ENCODE measurements at places on chromosomes 6 and 20.

DNA sequence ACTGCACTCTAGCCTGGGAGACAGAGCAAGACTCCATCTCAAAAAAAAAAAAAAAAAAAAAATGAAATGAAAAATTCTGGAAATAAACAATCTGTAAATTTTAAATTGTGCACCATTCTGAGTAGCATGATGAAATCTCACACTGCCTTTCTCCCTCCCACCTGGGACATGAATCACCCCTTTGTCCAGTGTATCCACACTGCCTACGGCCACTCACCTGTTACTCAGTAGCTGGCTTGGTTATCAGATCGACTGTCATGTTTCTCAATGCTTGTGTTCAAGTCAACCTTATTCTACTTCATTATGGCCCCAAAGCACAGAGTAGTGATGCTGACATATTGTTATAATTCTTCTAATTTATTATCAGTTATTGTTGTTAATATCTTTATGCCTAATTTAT, 58.7 kb upstream of the MTHFD1L start:
- DNase-seq = no peak

- no peak for DNase-seq
These were observed 2.0 kb downstream of the OGFRL1 start for GRCh38 chr6:71290611-71291010.

GRCh38 chr20:19841740-19842139, 83.7 kb downstream of the RIN2 start:
- DNase-seq = no peak

GRCh38 chr20:14512839-14513238, 175.4 kb upstream of the FLRT3 start:
- no peak for DNase-seq

DNA sequence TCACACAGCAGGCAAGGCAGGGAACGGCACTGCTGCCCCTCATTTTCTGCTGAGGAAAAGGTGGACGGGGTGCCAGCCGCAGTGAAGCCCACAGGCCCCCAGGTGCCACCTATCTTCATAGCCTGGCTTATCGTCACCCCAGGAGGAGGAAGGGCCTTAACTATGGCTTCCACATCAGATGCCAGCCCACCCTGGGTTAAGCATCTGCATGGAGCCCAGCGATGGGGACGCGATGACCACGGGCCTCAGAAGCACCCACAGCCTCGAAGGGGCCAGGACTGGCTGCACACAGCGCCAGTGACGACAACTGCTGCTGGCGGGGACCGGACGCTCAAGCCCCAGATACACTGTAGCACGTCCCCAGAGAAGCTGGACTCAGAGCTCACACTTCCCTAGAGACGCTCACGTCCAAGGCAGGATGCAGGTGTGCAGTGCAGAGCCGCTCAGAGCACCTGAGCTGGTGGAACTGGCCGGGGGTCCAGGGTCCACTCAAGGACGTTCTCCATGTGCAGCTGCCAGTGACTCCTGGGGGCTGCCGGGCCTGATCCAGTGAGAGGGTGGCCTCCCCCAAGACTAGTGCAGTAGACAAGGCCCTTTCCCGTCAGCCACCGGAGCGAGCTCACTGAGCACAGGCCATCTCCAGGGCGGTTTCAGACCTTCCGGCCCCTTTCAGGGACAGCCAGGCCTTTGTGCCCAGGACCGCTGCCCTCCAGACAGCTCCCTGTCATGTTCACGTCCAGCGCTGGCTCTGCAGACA, 83.0 kb downstream of the YTHDF1 start:
- no peak for DNase-seq
